GM12865 (cell line): ENCODE measurements at places on chromosomes 16 and 17.
A peak's percentile ranks its signal among the peaks of the same experiment; 100 is the strongest.

DNA sequence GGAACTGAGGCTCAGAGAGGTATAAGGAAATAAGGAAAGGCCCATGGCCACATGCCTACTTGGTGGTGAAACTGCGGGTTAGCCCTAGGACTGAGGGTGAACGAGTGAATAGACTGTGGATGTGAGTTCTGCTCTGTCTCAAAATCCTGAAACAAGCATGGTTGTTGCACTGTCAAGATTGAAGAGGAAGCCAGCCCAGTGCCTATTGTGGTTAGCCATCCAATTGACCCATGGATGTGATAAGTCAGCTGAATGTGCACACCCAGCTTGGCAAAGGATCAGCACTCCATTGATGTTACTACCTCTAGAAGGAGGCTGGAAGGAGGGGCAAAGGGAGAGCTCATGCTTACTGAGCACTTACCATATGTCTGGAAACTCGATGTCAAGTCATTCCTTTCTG is 4.5 kb downstream of the TMEM114 start:
- no peak for DNase-seq

GRCh38 chr17:79011451-79012147 is 2.0 kb upstream of the CANT1 start:
- no peak for DNase-seq

- no peak for DNase-seq
These were observed 341.4 kb downstream of the UTP18 start for GRCh38 chr17:51601622-51602261.

DNA sequence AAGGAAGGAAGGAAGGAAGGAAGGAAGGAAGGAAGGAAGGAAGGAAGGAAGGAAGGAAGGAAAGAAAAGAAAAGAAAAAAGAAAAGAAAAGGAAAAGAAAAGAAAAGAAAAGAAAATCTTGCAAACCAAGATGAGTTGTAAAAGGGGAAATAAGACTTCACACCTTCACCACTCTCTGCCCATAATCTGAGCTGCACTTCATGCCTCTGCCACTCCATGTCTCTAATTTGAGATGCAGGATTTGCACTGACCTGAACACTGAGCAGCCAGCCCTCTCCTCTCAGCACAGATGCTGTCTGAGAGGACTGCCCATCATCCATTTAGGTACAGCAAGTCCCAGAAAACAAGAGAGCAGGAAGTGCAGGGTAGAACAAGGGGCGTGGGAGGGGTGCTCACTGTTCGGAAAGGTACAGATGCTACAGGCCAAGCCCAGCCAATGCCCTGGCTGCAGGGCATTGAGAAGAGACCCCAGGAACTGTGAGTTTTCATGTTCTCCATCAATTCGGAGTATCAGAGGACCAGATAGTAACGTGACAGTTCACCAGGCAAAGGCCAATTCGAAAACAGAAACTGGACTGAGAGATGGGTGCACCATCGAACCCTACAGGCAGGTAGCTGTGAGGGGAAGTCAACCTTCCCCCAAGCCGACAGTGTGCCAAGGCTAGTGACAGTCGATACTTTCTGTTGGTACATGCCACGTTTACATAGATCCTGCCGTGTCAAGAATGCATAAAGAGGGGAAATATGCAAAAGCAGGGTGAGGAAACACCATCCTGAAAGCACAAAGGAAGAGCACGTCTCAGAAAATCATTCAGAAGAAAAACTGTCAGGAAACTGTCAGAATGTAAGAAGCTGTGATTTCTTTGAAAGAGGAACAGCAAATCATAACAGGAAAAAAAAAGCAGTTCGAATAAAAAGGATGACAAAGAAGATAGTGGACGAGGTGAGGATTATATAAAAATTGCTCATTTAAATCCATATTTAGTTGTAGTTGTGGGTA is 142.0 kb upstream of the RCVRN start:
- DNase-seq = peak; percentile 80

GRCh38 chr17:56481659-56482058 is 111.8 kb upstream of the NOG start:
- DNase-seq = no peak

DNA sequence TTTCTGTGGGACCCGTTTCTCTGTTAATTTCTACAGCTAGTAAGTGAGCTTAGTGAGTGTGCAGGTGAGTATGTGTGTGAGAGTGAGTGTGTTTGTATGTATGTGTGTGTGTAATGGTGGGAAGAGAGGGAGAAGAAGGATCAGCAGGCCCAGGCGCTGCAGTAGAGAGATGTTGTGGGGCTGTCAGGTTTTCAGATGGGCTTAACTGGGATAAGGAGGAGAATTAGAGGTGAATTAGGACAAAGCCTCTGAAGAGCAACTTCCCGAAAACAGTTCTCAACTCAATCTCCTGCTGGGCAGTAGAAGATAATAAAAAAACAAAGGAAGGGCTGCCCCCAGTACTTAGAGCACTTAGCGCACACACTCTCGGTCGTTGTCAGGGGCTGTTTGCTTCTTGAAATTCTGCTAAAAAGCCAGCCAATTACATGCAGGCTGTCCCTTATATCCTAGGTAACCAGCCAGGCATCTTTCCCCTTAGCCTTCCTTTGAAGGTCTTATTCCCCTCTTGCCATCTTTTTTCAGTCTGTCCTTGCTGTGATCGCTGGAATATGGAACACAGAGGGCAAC is 63.4 kb downstream of the CLEC16A start:
- DNase-seq = no peak

DNA sequence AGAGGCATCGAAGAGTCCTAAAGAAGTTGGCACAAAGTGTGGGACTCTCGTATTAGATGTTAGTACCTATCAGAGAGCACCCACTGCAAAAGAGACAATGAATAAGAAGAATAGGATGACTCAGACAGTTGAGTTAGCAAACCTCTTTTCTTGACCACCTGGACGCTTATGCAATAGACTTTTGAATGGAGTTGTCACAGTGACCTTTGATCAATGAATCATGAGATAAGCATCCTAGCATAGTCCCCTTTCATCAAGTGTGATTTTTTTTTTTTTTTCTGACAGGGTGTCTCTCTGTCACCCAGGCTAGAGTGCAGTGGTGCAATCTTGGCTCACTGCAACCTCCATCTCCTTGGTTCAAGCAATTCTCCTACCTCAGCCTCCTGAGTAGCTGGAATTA is 1417.9 kb upstream of the GOT2 start:
- DNase-seq = no peak

DNA sequence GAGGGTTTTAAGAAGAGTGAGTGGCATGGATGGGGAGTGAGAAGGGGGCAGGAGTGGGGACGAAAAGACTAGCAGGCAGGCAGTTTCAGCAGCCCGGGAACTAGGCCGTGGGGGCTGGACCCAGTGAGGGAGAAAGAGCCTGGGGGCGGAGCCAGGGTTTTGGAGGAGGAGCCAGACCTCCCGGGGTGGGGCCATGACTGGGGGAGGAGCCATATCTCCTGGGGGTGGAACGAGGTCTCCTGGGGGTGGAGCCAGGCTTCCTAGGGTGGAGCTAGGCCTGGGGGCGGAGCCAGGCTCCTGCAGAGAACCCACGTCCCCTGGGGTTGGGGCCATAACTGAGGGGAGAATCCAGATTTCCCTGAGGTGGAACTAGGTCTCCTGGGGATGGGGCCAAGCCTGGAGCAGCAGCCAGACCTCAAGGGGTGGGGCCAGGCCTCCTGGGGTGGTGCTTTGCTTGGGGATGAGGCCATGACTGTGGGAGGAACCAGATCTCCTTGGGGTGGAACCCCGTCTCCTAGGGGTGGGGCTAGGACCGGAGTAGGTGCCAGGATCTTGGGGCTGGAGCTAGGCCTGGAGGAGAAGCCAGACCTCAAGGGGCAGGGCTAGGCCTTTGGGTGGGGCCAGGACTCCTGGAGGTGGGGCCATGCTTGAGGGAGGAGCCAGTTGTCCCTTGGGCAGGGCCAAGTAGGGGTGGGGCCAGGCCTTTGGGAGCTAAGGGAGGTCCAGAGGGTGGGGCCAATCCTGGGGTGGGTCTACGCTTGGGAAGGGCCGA is 41.7 kb upstream of the JPH3 start:
- DNase-seq = peak; percentile 9

DNA sequence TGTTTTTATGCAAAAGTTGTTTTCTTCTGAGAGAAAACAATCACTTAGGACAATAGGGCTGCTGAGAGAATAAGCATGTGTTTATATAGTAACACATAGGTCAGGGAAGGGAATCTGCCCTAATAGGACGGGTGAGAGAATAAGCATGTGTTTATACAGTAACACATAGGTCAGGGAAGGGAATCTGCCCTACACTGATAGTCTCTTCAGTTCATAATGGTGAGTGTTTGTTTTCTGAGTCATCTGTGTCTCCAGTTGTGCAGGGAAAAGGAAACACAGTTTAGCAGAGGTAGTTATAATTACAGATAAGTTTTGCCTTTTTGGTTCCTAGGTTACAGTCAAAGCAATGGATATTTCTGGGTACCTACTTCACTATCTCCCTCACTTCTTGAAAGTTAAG is 252.3 kb upstream of the CA10 start:
- DNase-seq = no peak

GRCh38 chr17:74452033-74452840 is 14.2 kb upstream of the CD300A start:
- DNase-seq = no peak

- no peak for DNase-seq
These were observed 589 bp downstream of the CLCN7 start for GRCh38 chr16:1474082-1474795.

GRCh38 chr17:51961689-51962088 is 196.8 kb downstream of the CA10 start:
- DNase-seq = no peak

DNA sequence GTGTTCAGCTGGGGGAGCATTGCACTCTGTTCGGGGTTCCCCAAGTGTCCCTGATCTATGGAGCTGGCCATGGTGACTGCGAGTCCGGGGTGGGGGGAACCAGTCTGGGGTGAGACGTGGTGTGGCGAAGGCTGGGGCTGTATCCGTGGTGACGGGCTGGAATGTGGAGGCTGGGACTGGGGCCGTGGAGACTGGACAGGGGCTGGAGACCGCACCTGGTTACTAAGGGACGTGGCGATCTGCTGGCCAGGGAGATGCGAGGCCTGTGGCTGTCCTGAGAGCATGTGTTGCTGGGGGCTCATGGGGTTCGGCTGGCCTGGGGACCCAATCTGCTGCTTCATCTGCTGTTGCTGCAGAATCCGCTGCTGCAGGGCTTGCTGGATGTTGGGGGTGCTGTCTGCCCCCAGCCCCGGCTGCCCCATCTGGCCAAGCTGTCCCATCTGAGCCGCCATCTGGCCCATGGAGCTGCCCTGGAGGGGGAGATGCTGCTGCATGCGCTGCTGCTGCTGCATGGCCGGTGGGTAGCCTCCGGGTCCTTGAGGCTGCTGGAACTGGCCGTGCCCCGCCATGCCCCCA is 10.6 kb upstream of the TRAP1 start:
- DNase-seq = no peak

DNA sequence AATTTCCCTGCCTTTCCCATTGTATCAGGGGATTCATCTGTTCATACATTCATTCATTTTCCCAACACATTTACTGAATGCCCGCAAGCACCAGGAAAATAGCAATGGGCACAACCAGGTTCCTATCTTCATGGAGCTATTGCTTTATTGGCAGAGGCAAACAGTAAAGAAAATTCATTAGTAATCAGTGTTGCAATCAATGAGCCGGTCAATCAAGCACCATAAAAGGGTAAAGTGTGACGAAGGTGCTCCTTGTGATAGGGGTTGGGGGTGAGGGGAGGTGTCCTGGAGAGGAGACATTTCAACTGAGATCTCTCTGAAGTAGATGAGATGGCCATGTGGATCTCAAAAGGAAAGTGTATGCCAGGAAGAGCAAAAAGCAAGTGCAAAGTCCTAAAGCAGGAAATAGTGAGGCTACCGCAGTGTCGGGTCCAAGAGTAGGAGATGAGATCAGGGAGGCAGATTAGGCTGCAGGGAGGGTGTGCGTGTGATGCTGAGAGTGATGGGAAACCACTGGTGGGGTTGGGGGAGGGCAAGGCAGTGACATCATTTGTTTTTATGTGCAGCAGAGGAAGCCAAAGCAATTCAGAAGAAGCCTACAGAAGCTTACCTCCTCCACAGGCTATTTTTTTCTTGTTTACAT is 28.4 kb downstream of the CDH13 start:
- DNase-seq = peak; percentile 84

DNA sequence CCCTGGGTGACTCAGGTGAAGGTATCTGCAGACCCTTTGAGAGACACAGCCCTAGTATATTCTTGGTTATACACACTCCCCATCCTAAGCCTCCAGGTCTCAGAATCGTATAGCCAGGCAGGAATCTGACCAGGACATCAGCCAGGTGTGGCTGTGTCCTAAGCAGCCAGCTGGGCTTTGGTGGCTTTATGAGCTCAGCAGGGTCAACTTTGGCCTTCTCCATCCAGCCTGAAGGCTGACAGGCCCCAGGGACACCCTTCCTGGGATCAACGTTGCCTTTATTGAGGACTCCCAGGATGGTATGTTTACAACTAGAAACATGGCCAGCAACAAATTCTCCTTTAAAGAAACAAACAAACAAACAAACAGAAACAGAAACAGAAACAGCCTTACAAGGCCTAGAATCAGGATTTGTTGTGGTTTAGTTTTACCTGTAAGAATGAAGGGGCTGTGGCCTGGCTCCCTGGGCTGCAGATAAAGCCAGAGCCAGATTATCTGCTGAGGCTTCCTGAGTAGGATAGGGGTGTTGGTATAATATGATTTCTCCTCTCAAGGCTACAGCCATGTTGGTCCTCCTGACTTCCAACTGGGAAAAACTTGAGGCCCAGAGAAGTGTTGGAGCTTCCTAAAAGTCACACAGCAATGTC is 8.5 kb downstream of the KIF19 start:
- peak; percentile 10 for DNase-seq

- DNase-seq = no peak
These were observed 64.5 kb downstream of the NDE1 start for GRCh38 chr16:15714393-15715172.

DNA sequence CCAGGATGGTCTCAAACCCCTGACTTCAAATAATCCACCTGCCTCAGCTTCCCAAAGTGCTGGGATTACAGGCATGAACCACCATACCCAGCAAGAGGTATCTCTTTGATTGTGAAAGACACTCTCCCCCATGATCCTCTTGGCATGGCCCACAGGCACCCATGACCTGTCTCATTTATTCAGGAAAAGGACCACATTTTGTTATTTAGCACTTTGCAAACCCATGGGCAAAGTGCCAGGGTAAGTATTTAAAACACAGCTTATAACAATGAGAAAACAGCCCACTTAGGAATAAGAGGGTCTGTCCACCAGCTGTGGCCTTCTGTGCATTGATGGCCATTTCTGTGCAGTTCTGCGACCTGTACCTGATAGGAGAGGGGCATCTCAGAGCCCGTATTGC is 12.8 kb upstream of the AKTIP start:
- DNase-seq = no peak

- DNase-seq = peak; percentile 41
These were observed 913 bp upstream of the NOG start for GRCh38 chr17:56592487-56593085.

- DNase-seq = no peak
These were observed 5.4 kb downstream of the SPATA2L start for GRCh38 chr16:89695875-89696669.
